KG1 (cell line): ENCODE measurements at places on chromosomes 5 and 9.

- DNase-seq = no peak
Observed at GRCh38 chr9:92721548-92721947, 43.1 kb downstream of the BICD2 start.

- no peak for DNase-seq
Observed at GRCh38 chr9:4321554-4321953, 21.7 kb upstream of the GLIS3 start.

DNA sequence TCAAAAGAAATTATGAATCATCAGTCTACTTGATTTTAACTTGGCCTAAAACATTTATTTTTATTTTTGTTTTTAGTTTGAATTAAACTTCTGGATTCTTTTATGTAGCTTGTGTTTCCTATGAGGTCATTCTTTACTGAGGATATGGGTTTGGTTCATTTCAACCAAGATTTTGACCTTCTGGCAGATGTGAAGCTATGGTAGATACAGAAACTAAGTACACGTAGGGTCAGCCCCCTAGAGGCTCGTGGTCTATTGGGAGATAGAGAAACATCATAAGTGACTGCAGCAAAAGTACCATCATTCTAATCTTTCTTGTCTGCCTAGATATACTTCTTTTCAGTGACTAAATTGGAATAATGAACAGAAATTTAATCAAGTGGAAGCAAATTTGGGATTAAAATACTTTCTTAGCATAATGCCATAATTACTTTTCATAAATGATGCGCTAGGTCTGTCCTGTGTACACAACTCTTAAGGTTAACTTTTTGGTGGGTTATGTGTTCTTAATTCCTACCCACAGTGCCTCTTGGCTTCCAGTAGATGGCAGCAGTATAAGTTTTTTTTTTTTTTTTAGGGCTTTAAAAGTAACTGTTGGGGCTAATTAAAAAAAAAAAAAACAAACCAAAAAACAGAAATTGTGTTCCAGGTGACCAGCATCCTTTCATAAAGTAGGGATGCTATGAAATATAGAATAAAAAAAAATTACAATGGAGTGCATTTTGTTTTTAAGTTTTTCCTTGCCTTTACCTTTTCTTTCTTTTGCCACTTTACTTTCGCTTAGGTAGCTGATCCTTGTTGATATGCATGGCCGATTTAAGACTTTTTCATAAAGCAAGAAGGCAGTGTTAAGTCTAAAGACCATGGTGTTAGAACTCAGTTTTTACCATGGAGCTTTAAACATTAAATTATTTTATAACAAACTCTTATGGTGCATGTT is 49.9 kb downstream of the LRRTM2 start:
- DNase-seq = no peak

GRCh38 chr5:78577071-78577807 is 71.3 kb downstream of the LHFPL2 start:
- no peak for DNase-seq

DNA sequence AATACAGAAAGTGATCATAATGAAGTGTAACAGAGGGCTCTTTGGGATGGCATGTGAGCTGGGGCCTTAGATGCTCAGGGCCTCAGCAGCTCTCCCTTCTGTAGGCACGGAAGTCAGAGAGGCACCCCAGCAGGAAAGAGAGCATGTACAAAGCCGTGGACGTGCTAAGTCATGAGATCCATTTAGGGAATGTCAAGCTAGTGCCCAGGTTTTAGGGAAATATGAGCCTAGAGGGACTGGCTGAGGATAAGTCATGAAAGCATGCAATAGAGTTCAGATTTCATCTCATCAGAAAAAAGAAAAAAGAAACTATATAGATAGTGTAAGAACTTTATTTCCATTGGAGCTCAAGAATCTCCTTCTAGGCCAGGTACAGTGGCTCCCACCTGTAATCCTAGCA is 379.5 kb upstream of the KLF4 start:
- DNase-seq = no peak

DNA sequence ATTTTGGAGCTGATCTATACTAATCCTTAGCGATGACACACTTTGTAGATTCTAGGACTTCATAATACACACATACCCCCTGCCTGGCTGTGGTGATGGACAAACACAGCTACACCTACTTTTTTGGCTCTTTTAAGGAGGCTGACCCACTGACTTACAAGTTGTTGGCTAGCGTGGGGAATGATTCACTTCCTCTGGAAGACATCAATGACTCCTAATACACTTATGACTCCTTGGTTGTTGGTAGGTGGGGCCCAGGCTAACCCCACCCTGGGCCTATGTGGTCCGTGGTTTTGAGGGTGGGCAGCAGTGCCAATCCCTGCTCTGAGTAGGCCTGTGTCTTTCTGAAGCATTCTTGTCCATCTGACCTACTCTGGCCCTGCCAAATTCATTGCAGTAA is 144.4 kb downstream of the SLC12A2 start:
- no peak for DNase-seq
